Cardiac muscle cell (in vitro differentiated cells and primary cell): ENCODE measurements at places on chromosomes 1 and 21. TPM values are rescaled to one million over a fixed set of nuclear protein-coding genes. Genes with fewer than 3 reads are reported as not detected.
A peak's percentile ranks its signal among the peaks of the same experiment; 100 is the strongest.

DNA sequence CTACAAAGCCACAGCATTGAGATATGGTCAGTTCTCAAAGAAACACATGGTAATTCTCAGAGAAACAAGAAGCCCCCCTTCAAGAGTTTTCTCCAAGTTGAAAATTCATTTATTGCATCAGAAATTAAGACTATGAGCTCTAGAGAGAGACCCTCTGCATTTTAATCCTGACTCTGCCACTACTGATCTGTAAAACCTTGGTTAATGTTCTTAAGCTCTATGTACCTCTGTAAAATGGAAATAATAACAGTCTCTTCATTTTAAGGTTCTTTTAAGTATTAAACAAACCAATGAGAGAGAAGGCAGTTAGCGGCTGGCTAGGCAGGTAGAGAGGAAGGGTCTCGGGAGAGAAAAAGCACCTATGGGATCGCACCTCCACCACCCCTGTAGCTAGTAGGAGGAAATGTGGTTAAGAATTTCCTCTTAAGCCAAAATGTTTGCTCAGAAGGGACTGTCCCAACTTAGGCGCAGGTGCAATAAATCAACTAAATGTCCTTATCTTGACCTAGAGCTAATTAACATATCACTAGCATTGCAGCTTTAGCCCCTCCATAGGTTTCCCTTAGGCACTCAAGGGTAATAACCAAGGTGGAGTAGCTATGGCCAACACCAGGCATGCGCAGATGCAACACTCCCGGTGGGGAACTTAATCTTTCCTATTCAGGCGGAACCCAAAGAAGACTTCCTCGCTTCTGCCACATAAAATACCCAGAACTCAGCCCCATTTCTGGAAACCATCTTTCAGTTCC is 1685.4 kb downstream of the MRPL39 start:
- H3K36me3 ChIP-seq: no peaks in the 10 kb centered on the region
- DNase-seq: no peak
- no peaks in the 10 kb centered on the region for H3K4me1 ChIP-seq
- no peak overlapping the region for H3K4me3 ChIP-seq

GRCh38 chr21:21845901-21846300 is 847.7 kb downstream of the NCAM2 start:
- H3K4me3 ChIP-seq: no peak overlapping the region
- no peaks in the 10 kb centered on the region for H3K4me1 ChIP-seq

DNA sequence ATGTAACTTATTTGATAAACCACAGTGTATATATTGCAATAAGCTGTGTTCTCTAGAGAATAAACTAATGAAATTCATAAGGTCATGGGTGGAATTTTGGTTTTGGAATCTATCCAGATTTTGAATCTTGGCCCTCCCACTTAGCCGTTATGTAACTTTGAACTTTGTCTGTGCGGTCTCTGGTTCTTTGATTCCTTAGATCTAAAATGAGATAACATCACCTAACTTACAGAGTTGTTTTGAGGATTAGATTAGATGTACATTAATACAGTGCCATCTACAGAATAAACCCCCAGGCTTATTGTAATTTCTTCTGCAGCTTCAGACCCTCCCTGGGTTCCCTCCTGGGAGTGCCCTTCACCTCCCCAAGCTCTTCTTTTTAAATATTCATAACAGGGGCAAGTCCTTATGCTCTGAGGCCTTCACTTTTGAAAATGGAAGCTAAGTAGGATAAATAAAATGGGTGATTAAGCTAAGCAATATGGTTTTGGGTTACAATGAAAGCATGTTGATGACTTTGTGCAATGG is 124.3 kb downstream of the ATG4C start:
- DNase-seq: no peak
- H3K27me3 ChIP-seq: no peaks in the 10 kb centered on the region
- H3K27ac ChIP-seq: no peak overlapping the region
- H3K4me1 ChIP-seq: no peaks in the 10 kb centered on the region
- H3K36me3 ChIP-seq: no peaks in the 10 kb centered on the region

- no peaks in the 10 kb centered on the region for H3K36me3 ChIP-seq
- H3K27ac ChIP-seq: no peak within 1 kb of the TSS
- DNase-seq: peak; percentile 2
- no peaks in the 10 kb centered on the region for H3K27me3 ChIP-seq
- H3K4me3 ChIP-seq: no peak within 1 kb of the TSS
Measured at GRCh38 chr1:247924868-247925267, at the start of gene OR2AJ1. Gene OR2AJ1, plus strand, starts transcription at chr1:247924889. Its CDS starts 8,880 bp downstream, at chr1:247933769.

GRCh38 chr1:54356680-54357147 is 49.5 kb downstream of the SSBP3 start:
- H3K4me1 ChIP-seq: peaks cover 78% of the 10 kb centered on the region
- H3K4me3 ChIP-seq: no peak overlapping the region
- peak overlapping the region; percentile 92 for H3K27ac ChIP-seq
- no peak for DNase-seq

DNA sequence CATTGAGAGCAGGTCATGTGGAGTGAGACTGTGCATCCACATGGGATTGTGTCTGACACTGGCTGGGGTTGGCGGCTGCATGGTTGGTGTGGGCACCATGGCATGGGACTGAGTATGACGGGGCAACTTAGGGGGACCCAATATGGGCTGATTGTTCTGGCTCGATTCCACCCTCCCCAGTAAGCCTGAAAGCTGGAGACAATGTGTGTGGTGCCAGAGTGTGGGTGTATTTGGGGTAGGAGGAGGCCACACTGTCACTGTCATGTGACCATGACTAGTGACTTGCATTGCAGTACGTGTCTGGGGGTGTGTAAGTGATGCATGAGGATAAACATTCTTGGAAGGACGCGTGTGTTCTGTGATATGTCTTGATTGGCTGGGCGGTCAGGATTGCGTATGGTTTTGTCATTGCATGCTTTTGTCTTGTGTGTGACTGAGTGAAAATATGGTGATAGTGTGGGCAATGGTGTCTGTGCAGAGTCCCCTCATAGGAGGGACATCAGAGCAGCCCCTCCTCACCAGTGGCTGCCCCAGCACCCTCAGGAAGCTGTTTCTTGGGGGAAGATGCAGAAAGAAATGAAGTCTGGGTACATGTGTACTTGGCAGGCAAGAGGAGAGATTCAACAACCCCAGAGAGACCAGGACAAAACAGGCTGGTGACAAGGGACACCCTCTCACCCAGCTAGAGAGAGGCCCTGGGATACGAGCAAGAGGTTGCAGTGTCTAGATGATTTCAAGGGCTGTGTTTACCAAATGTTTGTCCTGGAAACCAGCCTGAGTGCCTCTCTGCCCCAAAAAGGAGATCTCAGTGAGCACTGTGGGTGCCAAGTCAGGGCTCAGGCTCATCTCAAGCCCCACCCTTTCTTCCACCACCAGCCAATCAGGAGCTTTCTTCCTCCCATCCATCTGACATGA is 36.3 kb downstream of the SDC3 start:
- H3K27ac ChIP-seq: no peak overlapping the region
- H3K4me3 ChIP-seq: no peak overlapping the region
- no peaks in the 10 kb centered on the region for H3K4me1 ChIP-seq
- no peaks in the 10 kb centered on the region for H3K27me3 ChIP-seq

- H3K36me3 ChIP-seq: peaks cover 4% of the 10 kb centered on the region
- DNase-seq: no peak
- H3K27me3 ChIP-seq: no peaks in the 10 kb centered on the region
- H3K4me3 ChIP-seq: no peak overlapping the region
Measured at GRCh38 chr1:16120407-16120806, 35.5 kb downstream of the EPHA2 start.

DNA sequence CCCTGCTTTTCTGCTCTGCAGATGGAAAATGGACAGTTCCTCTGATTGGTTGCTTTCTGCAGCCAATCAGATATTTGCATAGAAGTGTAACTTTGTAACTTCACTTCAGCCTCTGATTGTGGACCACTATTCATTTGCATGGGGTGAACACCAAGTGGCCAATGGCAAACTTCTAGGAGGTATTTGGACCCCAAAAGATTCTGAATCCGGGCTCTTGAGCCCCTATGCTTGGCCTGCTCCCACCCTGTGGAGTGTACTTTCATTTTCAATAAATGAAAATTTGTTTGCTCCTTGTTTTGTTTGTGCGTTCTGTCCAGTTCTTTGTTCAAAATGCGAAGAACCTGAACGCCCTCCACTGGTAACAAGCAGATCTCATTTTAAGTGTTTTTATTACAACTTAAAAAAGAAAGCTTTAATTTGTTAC is 6.4 kb upstream of the GSTM4 start:
- H3K4me1 ChIP-seq: no peaks in the 10 kb centered on the region
- DNase-seq: no peak
- H3K4me3 ChIP-seq: no peak overlapping the region
- H3K36me3 ChIP-seq: no peaks in the 10 kb centered on the region

GRCh38 chr1:2460203-2460602 is 15.9 kb upstream of the PLCH2 start:
- H3K27me3 ChIP-seq: no peaks in the 10 kb centered on the region
- H3K36me3 ChIP-seq: no peaks in the 10 kb centered on the region
- DNase-seq: no peak
- peaks cover 5% of the 10 kb centered on the region for H3K4me1 ChIP-seq
- H3K27ac ChIP-seq: no peak overlapping the region
- H3K4me3 ChIP-seq: no peak overlapping the region

- no peaks in the 10 kb centered on the region for H3K36me3 ChIP-seq
- no peak overlapping the region for H3K27ac ChIP-seq
- DNase-seq: no peak
- H3K4me1 ChIP-seq: no peaks in the 10 kb centered on the region
- H3K4me3 ChIP-seq: no peak overlapping the region
- no peaks in the 10 kb centered on the region for H3K27me3 ChIP-seq
Measured at GRCh38 chr1:107949467-107950253, 15.3 kb downstream of the VAV3 start.

DNA sequence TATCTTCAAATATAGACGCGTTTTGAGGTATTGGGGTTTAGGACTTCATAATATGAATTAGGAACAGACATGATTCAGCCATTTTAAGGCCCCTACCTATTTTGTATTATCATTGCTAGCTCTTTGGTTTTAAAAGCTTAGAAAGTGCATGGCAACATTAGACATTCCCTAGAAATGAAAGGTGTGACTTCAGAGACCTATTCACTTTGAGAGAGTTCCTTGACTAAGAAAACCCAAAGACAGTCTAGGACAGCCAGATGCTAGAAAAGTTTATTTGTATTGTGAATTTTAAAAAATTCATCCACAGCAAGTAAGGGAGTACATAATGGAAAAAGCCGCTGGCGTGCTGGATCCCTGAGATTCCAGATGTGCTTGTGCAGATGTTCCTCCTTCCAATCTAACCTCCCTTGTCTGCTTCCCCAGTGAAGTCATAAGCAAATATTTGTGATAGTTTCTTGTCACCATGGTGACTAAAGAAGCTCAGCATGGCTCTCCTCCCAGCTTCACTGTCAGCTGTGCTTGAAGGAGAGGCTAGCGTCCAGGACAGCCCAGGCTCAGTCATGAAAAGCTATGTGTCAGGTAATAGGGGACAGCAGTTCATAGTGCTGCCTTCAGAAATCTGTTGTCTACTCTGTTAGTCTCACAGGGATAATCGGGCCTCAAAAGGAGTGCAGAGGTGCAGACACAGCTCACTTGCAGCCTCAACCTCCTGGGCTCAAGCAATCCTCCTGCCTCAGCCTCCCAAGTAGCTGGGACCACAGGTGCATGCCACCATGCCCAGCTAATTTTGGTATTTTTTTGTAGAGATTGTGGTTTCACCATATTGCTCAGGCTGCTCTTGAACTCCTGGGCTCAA is 34.8 kb downstream of the KPNA6 start:
- DNase-seq: peak; percentile 11
- peaks cover 3% of the 10 kb centered on the region for H3K4me1 ChIP-seq
- no peak overlapping the region for H3K4me3 ChIP-seq
- no peaks in the 10 kb centered on the region for H3K27me3 ChIP-seq
- no peaks in the 10 kb centered on the region for H3K36me3 ChIP-seq

DNA sequence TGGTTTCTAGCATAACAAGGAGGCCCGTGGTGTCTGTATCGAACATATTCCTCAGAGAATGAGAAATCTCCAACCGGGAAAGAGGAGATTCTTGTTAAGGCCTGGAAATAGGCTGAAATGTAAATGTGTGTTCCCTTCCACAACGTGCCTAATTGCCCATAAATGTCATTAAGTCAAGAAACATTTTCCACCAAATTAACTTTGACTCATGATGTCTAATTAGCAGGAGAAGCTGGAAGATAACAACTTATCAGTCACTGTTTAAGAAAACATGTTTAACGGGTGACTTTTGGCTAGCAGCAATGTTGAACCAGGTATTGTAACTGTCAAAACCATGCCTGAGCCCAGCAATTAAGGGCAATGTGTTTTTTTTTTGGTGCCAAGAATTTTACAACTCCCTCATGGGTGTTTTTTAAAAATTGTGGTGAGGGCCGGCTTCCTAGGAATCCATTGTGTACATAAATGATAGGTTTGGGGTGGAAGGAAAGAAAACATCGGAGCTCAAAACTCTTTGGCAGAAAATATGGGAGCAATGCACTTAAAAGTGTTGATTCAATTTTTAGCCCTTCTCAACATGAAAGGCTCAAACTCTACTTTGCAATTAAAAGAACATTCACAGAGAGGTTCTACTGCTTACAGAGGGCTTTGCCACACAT is 67.0 kb downstream of the OLIG1 start:
- no peaks in the 10 kb centered on the region for H3K4me1 ChIP-seq
- H3K36me3 ChIP-seq: no peaks in the 10 kb centered on the region
- H3K4me3 ChIP-seq: no peak overlapping the region
- no peak overlapping the region for H3K27ac ChIP-seq
- H3K27me3 ChIP-seq: no peaks in the 10 kb centered on the region
- no peak for DNase-seq

DNA sequence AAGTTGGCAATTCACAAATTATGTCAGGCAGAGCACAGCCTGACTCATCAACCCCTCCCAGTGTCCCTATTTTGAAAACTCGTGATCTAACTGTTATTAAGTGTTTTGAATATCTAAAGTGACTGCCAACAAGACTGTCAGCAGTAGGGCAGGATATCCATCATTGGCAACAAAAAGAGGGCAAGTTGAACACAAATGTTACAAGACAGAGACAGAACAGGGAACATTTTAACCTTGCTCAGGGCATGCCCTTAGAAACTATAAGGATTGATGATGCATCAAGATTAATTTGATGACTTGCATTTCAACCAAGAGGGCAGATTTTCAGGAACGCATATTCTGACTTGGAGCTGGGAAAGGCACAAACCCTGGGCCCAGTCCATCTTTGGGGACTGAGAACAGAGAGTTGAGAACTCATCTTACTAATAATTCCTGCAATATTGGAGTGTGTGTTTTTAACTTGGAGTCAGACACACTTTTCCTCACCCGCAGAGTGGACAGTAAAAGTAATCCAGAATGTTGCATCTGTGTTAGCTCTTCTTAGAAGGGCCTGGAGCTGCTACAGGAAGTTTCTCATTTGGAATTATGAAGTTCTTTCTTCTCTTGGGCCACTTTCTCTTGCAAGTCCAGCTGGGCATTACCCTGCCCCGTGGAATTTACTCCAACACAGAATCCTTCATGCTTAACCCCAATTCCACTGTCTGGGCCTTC is 317.2 kb downstream of the LTN1 start:
- no peak overlapping the region for H3K4me3 ChIP-seq
- no peaks in the 10 kb centered on the region for H3K27me3 ChIP-seq
- no peaks in the 10 kb centered on the region for H3K36me3 ChIP-seq
- peaks cover 5% of the 10 kb centered on the region for H3K4me1 ChIP-seq
- DNase-seq: no peak
- H3K27ac ChIP-seq: no peak overlapping the region

GRCh38 chr1:3774946-3775489 is 2.5 kb downstream of the SMIM1 start:
- peaks cover 7% of the 10 kb centered on the region for H3K36me3 ChIP-seq
- peak overlapping the region; percentile 27 for H3K27ac ChIP-seq
- H3K4me1 ChIP-seq: peaks cover 41% of the 10 kb centered on the region
- no peak overlapping the region for H3K4me3 ChIP-seq
- no peaks in the 10 kb centered on the region for H3K27me3 ChIP-seq

The TPTE gene
- not detected in 2 replicates for total RNA-seq

The CDC14A gene
- 16.9 and 18.1 TPM in 2 replicates for total RNA-seq

The TFAP2E gene
- total RNA-seq: 0.69 TPM in 1 of 2 replicates, not detected in the other

The RHD gene
- 0.74 TPM in 1 of 2 replicates, not detected in the other for total RNA-seq

The C1orf94 gene
- total RNA-seq: not detected in 2 replicates

The CELA3B gene
- total RNA-seq: not detected in 2 replicates
